ENCODE measurements at places on chromosomes 13 and 19.

DNA sequence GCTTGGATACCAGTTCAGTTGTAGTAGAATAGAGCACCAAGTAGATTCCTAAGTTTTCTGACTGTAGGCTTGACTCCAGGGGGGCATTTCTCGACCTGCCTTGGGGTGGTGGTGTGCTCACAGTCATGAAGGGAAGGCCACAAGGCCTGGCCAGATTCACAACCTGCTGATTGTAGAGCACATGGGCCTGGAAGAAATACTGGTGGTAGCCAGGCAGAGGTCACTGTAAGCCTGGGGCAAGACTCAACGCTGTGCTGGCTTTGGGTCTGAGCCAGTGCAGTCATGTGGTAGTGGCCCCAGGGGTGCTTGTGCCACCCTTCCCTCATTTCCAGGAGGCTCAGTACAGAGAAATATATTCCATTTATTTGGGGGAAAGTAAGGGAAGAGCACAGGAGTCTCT, 832.3 kb upstream of the SLC10A2 start:
- DNase-seq = no peak

DNA sequence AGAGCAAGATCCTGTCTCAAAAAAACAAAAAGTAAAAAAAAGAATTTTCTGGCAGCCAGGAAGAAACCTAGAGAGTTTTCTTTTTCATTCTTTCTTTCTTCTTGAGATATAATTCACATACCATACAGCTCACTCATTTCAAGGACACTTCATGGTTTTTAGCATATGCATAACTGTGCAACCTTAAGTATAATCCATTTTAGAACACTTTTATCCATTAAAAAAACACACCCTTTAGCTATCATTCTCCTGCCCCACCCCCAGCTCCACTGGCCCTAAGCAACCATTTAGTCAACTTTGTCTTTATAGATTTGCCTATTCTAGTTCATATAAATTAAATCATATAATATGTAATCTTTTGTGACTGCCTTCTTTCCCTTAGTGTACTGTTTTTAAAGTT, 8.1 kb upstream of the IPO5 start:
- DNase-seq = no peak

- DNase-seq = no peak
Measured at GRCh38 chr13:22717036-22717435, 463.7 kb upstream of the SGCG start.

- DNase-seq = no peak
Measured at GRCh38 chr13:60326273-60326672, 70.7 kb upstream of the TDRD3 start.

DNA sequence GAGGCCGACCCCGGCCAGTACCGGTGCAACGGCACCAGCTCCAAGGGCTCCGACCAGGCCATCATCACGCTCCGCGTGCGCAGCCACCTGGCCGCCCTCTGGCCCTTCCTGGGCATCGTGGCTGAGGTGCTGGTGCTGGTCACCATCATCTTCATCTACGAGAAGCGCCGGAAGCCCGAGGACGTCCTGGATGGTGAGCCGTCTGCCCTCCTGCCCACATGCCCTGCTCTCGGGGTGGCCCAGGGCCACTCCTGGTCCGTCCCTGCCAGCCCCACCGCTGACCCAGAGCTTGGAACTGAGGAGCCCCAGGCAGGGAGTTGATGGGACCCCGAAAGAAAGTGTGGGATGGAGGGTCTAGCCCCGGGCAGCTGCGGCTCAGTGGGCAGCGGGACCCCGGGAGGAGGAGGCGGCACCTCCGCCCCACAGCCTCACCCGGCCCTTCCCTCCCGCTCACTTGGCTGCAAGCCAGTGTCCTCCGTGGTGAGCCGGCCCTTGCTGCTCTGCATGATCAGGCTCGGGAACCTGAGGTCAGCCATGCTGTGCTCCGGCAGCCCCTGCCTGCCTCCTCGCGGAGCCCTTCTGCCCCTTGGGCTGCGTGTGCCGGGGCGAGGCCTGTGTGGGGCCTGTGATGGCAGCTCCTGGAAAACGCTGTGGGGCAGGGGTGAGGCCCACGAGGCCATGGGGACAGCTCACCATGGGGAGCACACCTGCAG, 8.1 kb upstream of the HCN2 start:
- DNase-seq = no peak

GRCh38 chr13:61410669-61411297, 4.9 kb downstream of the PCDH20 start:
- no peak for DNase-seq

- DNase-seq = no peak
Measured at GRCh38 chr19:55479451-55480230, 3.2 kb downstream of the ZNF628 start.

DNA sequence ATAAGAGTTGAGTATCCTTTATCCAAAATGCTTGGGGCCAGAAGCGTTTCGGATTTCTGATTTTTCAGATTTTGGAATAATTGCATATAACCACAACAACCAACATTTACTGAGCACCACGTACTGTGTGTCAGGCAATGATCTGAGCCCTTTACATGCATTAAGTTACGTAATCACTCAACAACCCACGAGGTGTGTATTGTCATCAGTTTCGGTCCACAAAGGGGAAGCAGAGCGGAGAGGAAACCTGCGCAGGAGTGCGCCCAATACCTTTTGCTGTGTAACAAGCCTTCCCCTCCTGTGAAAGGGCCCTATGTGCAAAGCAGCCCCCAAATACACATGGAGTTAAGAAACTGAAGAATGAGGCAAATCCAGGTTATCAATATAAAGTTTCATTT, 20.7 kb upstream of the NLRP12 start:
- no peak for DNase-seq

DNA sequence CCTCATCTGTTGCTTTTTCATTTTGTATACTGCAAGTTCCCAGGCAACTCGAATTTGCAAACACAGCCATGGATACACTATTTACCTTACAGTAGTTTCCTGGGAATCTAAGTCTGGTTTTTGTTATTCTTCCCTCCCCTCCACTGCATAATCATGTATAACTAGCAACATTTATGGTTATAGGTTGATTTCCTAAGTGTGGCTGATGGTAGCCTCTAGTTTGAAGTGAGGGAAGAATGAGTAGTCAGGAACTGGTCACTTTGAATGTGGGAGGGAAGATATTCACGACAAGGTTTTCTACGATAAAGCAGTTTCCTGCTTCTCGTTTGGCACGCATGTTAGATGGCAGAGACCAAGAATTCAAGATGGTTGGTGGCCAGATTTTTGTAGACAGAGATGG, at the start of gene KCNRG:
KCNRG (plus strand) TSS at position 187 of the 400 bp plus-strand sequence; CDS start at position 237, 50 bp downstream.
- no peak for DNase-seq

DNA sequence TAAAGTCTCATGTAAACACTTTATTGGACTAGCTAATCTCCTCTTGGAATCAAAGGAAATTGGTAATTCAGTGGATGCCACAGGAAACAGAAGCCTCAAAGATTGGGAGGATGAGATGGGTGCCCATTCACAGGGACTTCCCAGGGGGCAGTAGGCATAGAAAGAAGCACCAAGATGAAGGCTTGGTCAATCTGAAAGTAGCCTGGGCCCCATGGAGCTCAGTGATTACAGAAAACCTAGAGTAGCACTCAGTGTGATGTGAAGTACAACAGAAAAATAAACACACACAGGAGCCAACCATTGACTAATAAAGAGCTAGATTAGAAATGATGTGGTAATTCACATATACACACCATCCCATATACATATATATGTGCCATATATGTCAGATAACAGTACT, 560.6 kb downstream of the TBC1D4 start:
- no peak for DNase-seq

GRCh38 chr13:52850396-52851136, 2.1 kb upstream of the PCDH8 start:
- DNase-seq = peak; percentile 64

GRCh38 chr19:16343156-16343555, 18.5 kb downstream of the KLF2 start:
- DNase-seq = no peak

All from activated CD8-positive, alpha-beta T cell treated with anti-CD3 and anti-CD28 coated beads, Interleukin-2, amount 10 ng/mL, durations not matched to agents 7 days and 5 days (primary cell).